ENCODE measurements at places on chromosomes 1 and 21.

GRCh38 chr1:228177183-228177475, 11.5 kb downstream of the IBA57 start:
- DNase-seq = no peak

DNA sequence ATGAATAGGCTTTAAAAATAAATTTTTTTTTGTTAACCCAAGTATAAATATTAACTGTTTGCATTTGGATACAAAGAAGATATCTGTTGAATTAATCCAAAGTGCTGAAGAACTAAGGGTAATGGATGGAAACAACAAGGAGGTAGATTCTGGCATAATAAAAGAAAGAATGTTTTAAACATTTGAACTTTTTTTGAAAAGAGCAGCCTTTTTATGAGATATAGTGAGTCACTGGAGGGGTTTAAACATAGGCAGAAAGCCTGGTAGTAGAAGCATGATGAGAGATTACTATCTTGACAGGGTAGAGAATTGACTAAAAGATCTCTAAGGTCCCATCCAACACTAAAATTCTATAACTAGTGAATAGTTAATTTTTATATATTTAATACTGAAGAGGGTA, 2.7 kb downstream of the MIER1 start:
- no peak for DNase-seq

DNA sequence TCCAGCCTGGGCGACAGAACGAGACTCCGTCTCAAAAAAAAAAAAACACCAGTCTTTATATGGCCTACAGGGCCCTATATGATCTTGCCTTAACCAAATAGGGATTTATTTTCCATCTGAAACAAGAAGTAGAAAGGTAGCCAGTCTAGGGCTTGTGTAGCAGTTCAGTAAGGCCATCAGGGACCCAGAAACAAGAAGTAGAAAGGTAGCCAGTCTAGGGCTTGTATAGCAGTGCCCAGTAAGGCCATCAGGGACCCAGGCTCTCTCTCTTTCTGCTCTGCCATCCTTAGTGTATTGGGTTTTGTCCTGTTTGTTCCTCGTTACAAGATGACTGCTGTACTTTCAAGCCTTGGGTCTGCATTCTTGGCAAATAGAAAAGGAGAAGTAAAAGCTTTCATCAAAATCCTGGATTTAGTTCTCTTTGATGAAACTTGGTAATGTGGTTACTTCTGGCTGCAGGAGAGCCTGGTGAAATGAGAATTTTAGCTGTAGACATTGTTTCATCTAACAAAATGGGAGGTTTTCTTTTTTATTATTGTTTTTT, 46.1 kb downstream of the PKN2 start:
- DNase-seq = no peak

- DNase-seq = no peak
Observed at GRCh38 chr1:248813546-248813945, 12.2 kb downstream of the SH3BP5L start.

GRCh38 chr1:89966656-89967055, 28.3 kb upstream of the ZNF326 start:
- no peak for DNase-seq

DNA sequence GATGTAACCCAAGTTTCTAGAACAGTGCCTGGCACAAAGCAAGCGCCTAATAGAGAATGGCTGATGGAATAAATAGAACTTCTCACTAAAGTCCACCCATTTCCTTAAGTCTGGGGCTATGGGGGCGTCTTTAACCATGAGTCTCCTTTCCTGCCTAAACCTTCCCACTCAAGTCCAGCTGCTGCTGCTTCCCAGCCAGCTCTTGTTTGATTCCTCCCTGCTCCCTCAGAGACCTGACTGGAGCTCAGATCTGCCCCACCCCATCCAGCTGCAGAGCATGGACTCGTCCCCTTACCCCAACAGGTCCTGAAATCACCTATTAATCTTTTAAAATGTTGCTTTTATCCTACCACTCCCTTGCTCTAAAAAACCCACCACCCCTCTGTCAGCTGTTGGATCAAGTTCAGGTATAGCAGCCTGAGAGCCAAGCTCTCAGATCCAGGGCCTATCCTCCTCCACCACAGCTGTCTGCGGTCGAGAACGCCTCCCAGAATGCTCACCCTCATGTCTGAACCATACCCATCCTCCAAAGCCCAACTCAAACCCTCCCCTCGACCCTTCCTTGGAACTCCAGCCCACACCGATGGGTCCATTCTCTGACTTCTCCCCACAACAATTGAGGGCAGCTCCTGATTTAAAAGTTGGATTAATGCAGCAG, 12.8 kb upstream of the GALNT2 start:
- DNase-seq = no peak

GRCh38 chr1:201504799-201505502, 2.0 kb downstream of the CSRP1 start:
- DNase-seq = no peak

DNA sequence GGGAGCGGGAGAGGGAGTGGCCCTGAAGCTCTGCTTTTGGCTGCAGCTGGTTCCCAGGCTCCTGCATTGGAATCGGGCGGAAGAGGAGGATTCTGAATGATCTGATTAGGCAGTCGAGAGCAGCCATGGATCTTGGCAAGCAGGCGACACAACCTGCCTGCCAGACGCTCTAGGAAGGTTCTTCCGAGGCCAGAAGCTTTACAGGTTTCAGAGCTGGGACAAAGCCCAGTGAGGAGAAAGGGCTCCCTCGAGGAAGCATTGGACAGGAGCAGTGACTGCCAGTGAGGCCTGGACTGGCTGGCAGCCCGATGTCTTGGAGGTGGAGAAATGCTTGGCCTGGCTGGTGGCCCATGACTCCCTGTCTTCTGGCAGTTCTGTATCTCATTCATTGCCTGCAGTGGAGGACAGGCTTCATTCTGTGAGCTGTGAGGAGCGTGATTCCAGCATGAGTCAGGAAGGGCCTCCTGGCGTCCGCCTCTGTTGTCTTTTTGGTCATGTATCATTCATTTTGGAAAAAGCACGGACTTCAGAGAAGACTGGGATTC, 132.7 kb upstream of the IPO9 start:
- no peak for DNase-seq

DNA sequence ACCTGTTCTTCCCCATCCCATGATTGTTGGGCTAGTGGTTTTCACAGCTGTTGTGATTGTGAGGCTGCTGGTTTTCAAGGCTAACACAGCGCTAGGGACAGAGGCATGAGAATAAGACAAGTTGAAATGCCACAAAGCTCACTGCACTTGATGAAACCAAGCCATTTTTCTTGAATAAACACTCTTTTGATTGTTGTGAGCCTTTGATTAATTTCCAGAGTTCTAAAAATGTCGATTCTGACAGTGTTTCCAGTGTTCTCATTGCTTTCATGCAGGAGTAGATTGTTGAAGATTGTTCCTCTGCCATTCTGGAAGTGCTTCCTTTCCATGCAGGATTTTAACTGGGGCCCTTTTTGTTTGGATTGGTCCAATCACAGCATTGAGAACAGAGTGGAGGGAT, 134.9 kb upstream of the GRIK3 start:
- no peak for DNase-seq

DNA sequence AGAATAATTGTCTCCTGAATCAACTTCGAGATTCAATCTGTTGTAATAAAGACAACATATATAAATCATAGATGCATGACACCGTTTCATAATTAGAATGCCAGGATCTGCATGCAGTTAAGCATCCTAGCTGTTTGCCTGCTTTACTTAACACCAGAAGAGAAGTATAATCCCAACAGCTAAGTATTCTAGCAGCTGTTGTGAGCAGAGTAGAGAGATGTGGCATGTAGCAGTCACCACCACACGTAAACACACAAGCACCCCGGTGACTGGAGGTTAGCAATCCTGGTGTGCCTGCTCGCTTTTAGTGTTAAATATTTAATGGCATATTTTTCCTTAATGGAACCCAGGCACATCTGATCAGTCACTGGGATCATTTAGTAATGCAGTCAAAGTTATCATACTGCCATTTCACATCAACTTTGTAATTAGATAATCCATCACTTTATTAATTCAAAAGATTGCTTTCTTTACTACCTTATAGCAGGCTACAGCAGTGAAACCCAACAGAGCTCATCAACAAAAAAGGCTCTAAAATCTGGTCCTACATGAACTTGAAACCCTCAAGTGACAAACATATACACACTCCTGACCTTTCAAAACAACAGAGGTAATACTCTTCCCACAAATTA, 187.9 kb downstream of the SMYD3 start:
- DNase-seq = no peak

DNA sequence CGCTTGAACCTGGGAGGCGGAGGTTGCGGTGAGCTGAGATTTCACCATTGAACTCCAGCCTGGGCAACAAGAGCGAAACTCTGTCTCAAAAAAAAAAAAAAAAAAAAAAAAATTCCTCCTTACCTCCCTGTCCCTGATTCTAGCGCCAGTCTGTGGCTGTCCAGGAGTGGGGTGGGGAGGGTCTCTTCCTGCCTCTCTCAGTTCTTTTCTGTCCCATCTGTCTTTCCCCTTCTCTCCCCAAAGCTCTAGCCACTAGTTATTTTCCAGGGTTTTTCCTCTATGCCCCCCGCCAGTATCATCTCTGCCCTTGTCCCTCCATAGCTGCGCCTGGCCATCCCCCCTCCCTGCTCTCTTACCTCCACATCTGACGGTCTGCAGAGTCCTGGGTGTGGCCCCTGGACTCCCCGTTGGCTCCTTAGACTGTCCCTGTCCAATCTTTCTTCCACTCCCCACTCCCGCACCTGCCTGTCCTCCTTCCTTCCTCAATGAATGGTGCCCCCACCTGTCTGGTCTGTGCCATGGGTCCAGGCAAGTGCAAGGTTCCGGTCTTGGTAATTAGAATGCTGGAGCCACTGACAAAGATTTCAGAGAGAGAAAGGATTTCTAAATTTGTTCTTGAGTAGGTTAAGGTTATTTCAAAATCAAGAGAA, 1.6 kb upstream of the TMEM63A start:
- DNase-seq = no peak

DNA sequence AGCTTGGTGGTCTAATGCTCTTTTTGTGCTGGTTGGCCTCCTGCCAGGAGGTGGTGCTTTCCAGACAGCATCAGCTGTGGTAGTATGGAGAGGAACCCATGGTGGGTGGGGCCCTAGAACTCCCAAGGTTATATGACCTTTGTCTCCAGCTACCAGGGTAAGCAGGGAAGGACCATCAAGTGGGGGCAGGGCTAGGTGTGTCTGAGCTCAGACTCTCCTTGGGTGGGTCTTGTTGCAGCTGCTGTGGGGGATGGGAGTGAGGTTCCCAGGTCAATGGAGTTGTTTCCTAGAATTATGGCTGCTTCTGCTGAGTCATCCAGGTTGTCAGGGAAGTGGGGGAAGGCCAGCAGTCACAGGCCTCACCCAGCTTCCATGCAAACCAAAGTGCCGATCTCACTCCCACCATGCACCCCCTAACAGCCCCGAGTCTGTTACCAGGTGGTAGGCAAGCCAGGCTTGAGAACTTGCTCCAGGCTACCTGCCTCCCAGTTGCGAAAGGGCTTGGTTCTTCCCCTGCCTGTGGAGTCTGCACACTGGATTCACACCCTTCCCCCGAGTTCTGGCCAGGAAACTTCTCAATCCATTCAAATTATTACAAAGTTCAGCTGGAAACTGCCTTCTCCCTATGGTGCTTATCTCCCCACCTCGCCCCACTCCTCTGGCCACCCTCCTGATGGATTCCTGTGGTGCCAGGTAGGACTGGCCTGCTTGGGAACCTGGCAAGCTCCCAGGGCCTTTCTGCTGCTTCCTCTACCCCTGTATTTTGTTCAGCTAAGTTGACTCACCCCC, 37.8 kb downstream of the DRAM2 start:
- DNase-seq = no peak

- DNase-seq = no peak
Observed at GRCh38 chr1:83918688-83919285, 80.1 kb downstream of the TTLL7 start.

DNA sequence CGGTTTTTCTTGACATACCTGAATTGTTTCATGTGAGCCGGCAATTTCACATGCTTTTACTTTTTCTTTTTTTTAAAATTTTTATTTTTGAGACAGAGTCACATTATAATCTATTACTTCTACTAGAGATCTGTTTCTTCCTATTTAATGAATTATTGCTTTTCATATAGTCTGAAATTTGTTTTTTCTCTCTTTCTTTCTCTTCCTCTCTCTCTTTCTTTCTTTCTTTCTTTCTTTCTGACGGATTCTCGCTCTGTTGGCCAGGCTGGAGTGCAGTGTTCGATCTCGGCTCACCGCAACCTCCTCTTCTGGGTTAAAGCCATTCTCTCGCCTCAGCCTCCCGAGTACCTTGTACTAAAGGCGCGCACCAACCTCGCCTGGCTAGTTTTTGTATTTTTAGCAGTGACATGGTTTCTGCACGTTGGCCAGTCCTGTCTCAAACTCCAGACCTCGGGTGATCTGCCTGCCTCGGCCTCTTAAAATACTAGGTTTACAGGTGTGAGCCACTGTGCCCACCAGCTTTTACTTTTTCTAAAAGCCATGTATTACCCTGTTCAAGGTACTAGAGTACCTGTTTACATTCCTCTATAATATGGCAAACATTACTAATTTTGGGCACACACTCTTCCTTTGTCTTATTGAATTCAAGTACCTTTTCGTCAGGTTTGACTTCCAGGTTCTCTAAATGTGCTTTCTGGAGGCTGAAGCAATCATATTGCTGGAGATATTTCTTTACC, 86.5 kb upstream of the RHOU start:
- no peak for DNase-seq

DNA sequence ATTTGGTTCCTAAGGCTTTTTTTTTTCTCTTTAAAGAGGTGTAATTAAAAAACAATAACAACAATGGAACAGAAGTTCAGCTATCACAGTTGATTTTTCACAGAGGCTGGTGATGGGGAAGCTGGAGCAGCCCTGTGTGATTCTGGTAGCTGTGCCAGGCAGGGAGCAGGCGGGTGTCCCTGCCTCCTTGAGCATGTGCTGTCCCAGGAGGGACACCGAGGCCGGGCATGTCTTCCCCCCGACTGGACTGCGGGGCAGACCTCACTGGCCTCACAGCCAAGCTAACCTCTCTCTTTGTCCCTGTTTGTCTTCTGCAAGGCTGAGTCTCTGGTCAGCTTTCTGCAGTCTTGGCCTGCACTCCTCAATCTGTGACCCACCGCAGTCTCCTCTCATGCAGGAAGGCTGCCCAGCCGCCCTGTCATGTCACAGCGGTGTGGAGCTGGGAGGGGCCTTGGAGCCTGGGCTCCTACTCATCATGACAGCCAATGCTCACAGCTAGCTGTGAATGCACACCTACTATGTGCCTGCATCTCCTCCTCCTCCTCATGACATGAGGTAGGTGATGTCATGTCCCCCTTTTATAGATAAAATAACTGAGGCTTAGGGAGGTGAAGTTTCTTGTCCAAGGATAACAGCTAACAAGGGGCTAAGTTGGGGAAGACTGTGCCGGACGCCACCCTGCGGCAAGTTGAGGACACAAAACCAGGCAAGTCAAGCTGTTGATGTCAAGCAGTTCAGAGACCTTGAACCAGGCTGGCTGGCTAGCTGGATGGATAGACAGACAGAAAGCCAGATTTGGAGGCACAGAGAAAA, 10.3 kb upstream of the ACTL8 start:
- no peak for DNase-seq

Data from CD8-positive, alpha-beta T cell (primary cell).